ENCODE measurements at places on chromosomes 1 and 21. TPM values are rescaled to one million over a fixed set of nuclear protein-coding genes. Genes with fewer than 3 reads are reported as not detected.

VHLL gene
- 0.22 TPM for polyA plus RNA-seq

GRCh38 chr1:207346513-207346912 is 25.0 kb downstream of the CD55 start:
- no peak for DNase-seq
- no peaks in the 10 kb centered on the region for H3K4me1 ChIP-seq
- H3K4me3 ChIP-seq = no peak overlapping the region

GRCh38 chr1:175133673-175134435 is 58.7 kb downstream of the KIAA0040 start:
- no peak overlapping the region for H3K27ac ChIP-seq
- no peak for DNase-seq
- no peak overlapping the region for H3K4me3 ChIP-seq

- H3K27ac ChIP-seq = no peak overlapping the region
- no peak overlapping the region for H3K4me3 ChIP-seq
- H3K4me1 ChIP-seq = peaks cover 8% of the 10 kb centered on the region
- no peak for DNase-seq
- no peaks in the 10 kb centered on the region for H3K27me3 ChIP-seq
Measured at GRCh38 chr1:24074817-24075589, 36.9 kb downstream of the MYOM3 start.

ARMH1 gene
- 1.5 TPM for polyA plus RNA-seq

- H3K4me1 ChIP-seq = no peaks in the 10 kb centered on the region
- H3K36me3 ChIP-seq = no peaks in the 10 kb centered on the region
- H3K27ac ChIP-seq = no peak overlapping the region
Measured at GRCh38 chr1:181714428-181714827, 231.1 kb downstream of the CACNA1E start.

DNA sequence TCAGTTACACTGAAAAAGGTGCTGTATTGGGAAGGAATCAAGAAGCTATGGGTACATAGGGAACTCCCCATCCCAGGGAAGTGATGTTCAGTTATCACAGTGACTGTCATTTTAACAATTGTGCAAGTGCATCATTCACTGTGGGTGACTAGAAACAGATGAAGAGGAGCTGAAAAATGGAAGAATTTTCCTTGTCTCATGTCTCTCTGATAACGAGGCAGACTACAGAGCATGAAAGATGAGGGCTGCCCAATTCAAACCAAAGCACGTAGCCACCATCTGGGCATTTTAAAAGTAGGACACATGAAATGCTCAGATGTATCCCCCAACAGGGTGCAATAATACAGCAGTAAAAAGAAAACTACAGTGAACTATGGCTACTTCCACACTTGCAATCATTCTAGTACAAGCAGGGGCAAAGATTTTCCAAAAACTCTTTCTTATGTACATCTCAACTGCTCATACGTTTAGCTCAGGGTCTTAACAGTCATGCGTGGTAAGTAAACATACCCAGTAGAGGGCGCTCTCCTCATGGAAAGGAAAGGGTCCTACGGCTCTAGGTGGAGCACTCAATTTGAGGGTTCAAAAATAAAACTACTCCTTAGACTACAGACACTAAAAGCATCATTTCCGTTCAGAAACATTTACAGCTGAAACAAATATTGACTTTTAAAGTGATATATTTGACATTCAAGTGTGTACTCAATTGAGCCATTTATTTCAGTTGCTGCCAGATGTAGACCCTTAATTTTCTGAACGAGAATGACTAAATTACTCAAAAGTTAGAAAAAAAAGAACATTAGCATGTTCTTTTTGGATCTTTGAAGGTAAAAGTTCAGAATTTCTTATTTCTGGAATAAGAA is 143.2 kb downstream of the KCTD3 start:
- no peaks in the 10 kb centered on the region for H3K27me3 ChIP-seq
- H3K27ac ChIP-seq = no peak overlapping the region
- no peaks in the 10 kb centered on the region for H3K36me3 ChIP-seq
- no peak overlapping the region for H3K4me3 ChIP-seq
- DNase-seq = peak; percentile 32

KIF2C gene
- polyA plus RNA-seq = 17.6 TPM

DNA sequence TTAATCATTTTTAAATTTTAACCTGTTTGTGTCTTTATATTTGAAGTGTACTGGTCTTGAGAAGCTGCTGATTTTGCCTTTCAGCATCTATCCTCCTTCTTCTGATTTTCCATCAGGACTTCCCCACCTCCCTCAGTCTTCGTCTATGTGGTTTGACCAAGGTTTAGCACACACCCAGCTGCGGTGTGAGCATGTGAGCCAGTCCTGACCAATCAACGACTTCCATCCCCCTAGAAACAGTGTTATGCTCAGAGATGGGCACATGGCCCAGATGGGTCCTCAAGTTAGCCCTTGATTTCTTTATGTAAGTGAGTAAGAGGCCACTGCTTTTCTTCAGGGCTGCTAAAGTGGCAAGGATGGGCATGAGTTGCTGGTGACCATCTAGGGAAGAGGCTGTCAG is 190.8 kb downstream of the MATN1 start:
- H3K27me3 ChIP-seq = no peaks in the 10 kb centered on the region
- no peak overlapping the region for H3K4me3 ChIP-seq
- DNase-seq = no peak
- peaks cover 2% of the 10 kb centered on the region for H3K4me1 ChIP-seq

THEM5 gene
- 0.18 TPM for polyA plus RNA-seq

GSTM5 gene
- polyA plus RNA-seq = not detected

Data from keratinocyte (primary cell).